ENCODE measurements at places on chromosomes 16 and 17.

DNA sequence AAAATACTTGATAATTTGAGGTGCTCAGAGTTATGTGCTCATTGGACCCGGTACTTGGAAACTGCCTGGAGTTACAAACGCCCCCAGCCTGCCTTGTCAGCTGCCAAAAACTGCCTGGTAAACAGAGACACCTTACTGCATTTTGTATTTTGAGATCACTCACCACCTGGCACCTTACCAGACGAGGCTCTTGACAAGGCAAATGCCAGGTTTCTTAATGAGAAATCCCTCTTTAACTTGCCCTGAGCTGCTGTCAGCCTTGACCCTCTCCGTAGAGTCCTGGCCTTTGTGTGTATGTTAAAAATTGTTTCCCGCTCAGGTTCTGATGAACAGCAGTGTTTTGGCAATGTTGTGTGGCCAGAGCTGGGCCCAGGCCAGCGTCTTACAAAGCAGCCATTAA, 28.8 kb downstream of the SYT17 start:
- DNase-seq: no peak

DNA sequence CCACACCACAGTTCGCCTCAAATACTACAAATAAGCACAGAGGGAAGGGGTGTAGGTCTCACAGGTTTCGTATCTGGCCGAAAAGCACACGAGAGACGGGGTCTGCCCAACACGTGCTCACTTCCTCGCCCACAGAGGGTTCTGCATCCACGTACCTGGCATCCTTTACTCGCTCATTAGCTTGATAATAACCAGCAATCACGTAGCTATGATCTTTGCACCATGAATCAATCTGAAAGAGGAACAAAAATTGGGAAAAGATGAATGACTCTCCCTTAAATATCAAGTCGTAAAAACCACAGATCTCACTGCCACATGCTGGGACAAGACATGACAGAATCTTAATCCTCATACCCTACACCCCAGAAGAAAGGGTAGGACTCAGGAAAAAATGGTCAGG, 10.5 kb downstream of the EMC8 start:
- DNase-seq: no peak

GRCh38 chr17:39009581-39010001, 42.4 kb upstream of the FBXO47 start:
- DNase-seq: no peak

DNA sequence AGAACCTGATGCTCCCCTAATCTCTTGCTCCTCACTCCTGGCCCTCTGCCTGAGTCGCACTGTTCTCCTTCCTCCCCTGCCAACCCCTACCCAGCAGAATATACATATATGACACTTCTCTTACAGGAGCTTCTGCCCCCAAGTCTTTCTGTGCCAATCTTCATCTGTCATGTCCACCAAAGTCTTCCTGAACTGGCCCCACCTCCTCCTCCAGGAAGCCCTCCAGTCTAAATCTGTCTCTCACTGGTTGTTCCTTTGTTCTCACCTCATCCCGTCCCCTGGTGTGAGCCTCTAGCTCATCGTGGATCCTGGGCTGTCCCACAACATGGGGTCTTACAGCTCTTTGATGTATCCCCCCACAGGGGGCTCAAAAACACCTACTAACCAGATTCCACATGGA, 8.3 kb downstream of the CRHR1 start:
- DNase-seq: no peak

- no peak for DNase-seq
Observed at GRCh38 chr16:87691686-87692079, 74.1 kb downstream of the KLHDC4 start.

DNA sequence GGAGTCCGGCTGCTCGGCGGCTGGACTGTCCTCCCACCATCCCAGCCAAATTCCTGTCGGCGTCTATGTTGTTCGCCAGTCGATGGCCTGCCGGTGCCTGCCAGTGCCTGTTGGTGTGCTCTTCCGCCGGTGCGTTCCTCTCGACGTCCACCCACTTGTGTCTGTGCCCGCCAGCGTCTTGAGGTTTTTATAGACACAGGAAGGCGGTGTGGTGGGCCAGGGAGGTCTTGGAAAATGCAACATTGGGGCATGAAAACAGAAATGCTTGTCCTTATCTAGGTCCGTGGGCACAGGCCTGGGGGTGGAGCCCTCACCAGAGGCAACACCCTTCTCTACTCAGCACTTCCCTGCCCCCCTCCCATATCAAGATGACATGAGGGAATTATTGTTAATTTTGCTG, 167.8 kb downstream of the IRF8 start:
- DNase-seq: no peak

DNA sequence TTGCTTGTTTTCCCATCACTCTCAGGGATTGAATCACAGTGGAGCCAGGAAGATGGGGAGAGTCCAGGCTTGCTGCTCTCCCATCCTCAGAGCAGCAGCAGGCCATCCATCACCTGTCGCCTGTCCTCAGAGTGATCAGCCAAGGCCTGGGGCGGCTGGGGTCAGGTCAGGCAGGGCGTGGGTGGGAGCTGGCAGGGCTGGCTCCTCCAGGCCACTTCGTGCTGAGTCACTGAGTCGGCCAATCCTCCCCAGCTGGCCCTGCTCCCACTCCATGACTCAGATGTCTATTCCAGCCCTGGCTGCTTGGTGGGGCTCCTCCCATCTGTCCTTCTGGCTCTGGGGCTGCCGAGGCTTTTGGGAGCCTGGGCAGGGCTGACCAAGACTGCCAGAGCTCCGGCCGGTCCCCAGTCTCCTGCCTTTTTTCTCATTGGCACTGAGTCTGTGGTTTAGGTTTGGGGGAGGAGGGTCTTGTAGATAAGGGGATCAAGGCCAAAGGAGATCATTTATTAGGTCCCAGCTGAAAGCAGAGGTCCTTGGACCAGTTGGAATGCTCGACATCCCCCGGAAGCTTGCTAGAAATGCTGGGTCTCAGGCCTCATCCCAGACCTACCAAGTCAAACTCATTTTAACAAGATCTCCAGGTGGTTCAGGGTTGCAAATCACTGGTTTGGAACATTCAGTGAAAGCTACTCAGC, 72.7 kb downstream of the ABCC1 start:
- DNase-seq: peak; percentile 92

- no peak for DNase-seq
Observed at GRCh38 chr17:35790841-35791240, 4.6 kb downstream of the MMP28 start.

- no peak for DNase-seq
Observed at GRCh38 chr16:72066747-72067146, 3.7 kb downstream of the HPR start.

DNA sequence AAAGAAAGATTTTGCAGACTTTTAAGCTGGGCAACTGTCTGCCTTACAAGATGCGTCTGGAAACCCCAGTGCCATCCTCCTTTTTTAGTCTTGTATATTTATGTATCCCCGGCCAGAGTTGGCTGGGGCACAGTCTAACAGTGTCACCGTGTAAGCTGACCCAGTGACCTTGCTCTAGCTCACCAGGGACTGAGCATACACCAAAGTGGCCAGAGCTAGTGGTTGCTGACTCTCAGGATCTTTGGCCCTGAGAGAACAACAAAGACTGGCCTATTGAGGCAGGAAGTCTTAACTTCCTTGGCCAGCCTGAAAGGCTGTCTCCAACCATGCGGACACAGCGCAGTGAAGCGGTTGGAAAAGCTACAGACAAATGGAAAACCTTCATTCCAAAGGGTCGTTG, 745.2 kb downstream of the WWOX start:
- DNase-seq: no peak

DNA sequence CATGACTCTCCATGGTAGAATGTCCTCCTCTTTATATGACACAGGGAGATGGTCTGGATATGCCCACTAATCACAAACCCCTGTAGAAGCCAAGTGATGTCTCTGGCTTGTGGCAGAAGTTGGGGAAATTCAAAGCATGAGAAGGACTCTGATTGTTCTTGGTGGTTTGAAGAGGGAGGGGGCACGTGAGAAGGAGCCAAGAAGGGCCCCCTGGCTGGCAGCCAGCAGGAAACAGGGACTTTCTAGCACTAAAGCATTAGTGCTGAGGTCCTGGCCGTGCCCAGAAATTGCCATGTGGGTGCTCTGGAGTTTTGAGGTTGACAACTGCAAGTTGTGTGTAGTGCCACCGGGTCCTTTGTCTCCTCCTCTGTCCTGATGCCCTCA, 199.9 kb downstream of the LGALS9B start:
- DNase-seq: no peak

DNA sequence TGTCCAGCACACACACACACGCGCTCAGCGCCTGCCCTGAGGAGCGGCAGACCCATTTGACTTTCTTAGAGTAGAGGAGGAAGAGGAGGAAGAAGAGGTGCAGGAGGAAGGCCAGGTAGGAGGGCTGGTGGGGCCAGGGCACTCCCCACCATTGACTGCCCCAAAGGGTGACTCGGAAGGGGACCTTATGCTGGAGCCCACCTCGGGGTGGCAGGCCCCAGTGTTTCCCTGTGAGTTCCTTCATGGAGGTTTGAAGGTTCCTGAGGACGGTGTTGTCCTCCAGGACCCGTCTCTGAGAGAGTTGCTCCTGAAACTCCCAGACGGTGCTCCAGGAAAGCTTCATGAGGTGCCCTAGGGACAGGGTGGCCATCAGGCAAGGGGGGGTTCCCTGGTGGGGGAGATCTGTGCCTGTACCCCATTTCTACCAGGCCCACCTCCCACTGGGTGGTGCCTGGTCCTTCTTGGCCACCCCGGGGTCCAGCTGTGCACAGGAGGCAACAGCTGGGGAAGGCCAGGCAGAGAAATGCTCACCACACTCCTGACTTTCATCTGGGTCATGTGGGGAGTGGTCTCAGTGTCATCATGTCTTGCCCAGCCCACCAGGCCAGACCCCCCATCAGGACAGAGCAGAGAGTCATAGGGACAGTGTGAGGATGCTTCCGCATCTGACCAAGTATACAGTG, 89.5 kb downstream of the TNFRSF13B start:
- no peak for DNase-seq

DNA sequence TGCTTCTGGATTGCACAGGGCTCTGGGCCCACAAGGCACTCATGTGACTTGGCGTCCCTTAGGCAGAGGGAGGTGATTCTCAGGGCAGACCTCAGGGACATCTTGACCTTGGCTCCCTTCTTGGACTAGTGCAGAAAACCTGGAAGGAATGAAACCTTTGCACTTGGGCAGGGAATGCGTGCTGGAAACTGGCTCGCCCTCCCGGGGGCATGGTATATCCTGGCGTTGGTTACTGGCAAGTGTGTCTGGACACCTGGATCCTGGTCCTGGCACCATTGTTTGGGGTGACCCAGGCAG, 63.5 kb upstream of the LGALS9 start:
- no peak for DNase-seq

- DNase-seq: peak; percentile 99
Observed at GRCh38 chr17:2711608-2712299, at the start of gene CLUH. CLUH (minus strand) TSS chr17:2711764; CDS start chr17:2711661, 103 bp downstream.

DNA sequence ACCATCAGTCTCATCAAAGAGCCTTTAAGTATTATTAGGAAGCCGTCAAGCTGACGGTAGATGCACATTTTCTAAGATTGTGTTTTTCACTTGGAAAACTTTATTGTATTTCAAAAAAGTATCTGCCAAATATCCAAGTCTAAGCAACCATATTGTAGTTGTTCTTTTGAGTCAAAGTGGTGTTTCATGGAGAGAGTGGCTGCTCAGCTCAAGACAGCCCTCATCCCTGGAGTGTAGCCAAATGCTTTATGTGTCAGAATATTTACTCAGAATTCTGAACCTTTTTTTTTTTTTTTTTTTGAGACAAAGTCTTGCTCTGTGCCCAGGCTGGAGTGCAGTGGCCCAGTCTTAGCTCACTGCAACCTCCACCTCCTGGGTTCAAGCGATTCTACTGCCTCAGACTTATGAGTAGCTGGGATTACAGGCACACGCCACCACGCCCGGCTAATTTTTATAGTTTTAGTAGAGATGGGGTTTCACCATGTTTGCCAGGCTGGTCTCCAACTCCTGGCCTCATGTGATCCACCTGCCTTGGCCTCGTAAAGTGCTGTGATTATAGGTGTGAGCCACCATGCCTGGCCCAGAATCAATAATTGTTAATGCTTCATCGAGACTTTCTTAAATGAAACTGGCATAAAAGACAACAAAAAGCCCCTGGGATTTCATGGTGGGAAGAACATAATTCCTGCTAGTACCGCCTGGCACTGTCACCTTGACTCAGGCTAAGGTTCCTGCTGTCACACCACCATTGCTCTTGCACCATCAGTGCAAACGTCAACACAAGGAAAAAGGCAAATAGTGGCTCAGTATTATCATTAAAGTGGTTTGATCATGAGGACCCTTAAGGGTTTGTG, 45.5 kb downstream of the PRKCA start:
- no peak for DNase-seq

DNA sequence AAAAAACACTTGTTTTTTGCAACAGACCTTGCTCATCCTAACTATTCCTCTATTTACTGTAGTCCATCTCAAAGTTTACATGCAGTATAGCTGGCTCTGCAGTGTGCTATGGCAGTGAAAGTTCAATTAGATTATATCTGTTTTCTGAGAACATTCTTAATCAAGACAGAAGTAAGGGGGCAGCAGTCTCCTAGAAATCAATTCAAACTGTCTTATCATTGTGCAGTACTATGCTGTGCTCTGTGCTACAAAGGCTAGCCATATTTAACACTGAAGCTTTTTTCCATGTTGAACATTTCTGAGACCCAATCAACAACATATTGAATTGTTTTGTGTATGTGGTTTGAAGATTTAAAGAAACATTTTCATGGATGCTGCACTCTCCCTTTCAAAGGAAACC, 11.4 kb downstream of the NETO2 start:
- no peak for DNase-seq

- peak; percentile 70 for DNase-seq
Observed at GRCh38 chr16:31453255-31454204, 5.8 kb upstream of the ARMC5 start.

DNA sequence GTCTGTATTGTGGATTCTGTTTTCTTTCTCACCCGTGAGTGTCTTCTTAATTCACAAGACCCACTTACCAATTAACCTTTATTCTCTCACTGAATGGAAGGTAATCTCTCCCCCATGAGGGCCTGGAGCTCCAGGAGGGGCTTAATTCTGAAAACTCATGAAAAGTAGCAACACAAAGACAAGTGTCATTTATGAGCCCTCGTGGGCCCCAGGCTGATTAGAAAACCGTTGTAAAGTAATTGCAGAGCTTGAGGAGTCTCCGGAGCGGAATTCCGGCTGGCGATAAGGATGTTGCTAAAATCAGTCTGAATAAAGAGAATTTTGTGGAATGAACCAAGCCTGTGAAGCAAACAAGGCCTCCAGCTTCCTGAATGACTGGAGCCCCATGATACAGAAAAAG, 301.5 kb downstream of the HAPSTR1 start:
- DNase-seq: no peak

DNA sequence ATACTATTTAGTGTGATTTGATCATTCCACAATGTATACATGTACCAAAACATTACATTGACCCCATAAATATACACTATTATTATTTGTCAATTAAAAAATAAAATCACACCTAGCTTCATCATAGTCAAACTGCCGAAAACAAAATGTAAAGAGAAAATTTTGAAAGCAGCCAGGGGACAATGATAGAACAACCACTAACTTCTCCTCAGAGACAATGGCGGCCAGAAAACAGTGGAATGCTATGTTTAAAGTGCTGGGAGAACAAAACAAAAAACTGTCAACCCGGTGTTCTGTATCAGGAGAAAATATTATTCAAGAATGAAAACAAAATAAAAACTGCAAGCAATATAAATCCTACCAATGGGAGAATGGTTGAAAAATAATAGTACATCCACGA, 63.2 kb downstream of the METRNL start:
- no peak for DNase-seq

Measured in upper lobe of right lung (tissue), 1 donor.